ENCODE measurements at places on chromosomes 7 and 10.

GRCh38 chr7:69403169-69403568 is 195.1 kb upstream of the AUTS2 start:
- no peak for DNase-seq

DNA sequence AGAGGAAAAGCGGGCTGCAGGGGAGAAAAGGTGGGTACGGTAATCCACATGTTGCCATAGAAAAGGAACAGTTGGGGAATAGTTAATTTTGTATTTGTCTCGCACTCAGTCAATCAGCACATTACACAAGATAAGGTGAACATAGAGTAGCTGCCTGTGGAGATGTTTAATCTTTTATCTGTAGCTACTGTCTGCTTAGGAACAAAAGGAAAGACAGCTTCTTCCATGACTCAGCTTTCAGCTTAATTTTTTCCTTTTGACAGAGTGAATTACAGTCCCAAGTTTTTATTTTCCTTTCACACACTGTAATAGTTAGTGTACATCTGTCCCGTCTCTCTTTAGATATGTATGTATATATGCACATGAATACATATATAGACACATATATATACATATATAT is 39.3 kb upstream of the PODXL start:
- no peak for DNase-seq

GRCh38 chr7:38327637-38328036 is 54.2 kb upstream of the TARP start:
- DNase-seq: no peak

GRCh38 chr7:123665896-123666295 is 10.2 kb downstream of the LMOD2 start:
- DNase-seq: no peak

- no peak for DNase-seq
Measured at GRCh38 chr10:17256627-17257026, 28.6 kb downstream of the VIM start.

DNA sequence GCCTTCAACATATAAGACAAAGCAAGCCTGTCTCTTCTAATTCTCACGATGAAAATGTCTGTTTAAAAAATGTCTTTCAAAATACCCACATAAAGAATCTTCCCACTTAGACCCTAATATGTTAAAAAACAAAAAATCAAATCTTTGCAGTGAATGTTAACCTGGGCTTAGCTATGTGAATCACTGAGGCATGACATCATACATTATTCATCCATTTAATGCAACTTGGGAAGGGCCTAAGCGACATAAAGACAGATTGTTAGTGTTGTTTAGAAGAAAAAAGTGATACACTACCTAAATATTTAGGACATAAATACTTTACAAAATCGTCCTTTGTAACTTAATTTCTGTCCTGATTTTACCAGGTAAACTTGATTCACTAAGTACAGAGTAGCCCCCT is 648.5 kb upstream of the NRP1 start:
- no peak for DNase-seq

DNA sequence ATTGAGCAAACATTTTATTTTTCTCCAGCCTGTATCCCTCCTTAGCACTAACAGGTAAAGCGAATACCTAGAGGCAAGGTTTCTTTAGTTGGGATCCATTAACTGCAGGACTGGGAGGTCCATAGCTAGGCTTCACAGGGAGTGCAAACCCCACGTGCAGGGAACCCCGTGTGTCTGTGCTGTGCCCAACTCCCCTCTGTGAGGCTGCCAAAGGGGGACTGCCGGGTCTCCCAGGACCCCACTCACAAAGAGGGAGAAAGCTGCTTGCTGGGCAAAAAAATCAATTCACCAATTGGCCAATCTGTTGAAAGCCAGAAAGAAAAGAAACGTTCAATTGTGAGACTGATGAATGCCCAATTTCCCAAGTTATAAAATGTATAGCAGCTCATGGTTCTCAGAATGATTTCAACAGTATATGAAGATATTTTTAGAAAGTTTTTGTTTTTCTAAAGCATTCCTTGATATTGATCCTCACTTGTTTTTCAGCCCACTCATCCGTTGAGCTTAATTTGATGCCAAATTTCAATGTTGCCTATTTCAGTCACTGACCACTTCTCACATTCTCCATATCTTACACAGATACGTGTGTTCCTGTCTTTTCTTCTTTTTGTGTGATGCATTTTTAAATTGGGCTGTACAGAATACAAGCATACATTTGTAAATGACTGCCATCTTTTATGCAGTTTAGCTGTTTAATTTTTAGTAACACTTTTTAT is 202.7 kb upstream of the PRSS58 start:
- no peak for DNase-seq

DNA sequence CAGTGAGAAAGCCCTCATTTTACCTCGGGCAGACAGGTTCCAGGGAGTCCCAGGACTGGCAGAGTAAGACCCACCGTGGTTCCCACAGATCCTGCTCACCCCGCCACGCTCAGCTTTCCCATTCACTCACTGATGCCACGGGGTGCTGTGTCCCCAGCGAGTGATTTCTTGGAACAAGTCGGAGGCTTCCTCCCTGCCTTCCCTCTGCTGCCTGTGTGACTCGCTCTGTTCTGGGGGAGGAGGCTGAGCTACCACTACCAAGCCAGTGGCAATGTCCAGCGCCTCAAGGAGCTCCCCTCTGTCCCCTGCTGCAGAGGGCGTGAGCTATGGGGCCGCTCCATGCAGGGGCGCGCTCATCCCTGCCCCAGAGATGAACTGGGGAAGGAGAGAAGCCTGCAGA is 12.6 kb downstream of the IL15RA start:
- DNase-seq: no peak

GRCh38 chr10:132420981-132421846 is 24.2 kb downstream of the PWWP2B start:
- DNase-seq: no peak

- DNase-seq: no peak
Measured at GRCh38 chr10:52454491-52454890, 140.4 kb downstream of the DKK1 start.

DNA sequence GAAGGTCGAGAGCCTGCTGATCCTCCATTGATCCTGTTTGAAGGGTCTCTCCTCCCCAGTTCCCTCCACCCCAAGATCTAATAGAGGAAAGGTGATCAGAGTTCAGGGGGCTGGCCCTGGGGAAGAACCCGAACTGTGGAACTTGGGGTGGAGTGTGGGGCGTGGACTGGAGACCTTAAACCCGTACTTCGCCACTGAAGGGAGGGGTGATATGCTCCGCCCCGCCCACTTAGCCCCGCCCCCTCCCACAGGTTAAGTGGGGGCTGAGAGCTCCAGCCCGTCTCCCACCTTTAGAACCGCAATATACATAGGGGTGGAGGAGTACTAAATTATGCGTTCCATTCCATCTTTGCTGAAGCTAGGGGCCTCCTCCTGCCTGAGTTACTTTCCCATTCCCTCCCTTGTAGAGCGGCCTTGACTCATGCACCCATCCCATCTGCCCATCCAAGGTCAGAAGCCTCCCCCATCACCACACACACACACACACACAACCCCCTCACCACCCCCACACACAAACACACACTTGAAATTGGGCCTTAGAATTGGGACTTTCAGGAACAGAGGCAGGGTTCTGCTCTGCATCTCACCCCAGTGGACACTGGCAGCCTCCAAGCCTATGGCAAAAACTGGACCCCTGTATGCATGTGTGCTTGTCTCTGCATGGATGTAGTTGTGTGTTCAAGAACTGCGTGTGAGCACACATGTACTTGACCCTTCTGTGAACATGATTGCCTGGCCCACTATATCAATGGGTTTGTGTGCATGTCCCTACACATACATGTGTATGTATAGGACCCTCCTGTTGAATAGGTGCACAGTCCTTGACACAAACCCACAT is 991 bp downstream of the SEMA4G start:
- no peak for DNase-seq

DNA sequence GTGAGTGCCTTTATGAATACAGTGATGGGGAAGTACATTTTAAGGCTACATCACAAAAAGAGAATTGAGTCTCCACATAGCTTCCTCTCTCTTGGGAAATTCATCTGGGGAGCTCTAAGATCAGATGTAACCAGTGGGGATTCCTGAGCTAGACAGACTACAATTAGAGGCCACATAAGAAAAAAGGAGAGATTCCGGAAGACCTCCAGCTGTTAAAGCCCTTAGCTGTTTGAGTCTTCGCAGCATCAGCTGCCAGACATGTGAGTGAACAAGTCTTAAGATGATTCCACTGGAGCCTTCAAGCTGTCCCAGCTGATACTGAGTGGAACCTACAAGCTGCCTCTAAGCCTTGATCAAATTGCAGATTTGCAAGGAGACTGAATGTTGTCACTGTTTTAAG is 448.5 kb downstream of the NXPH1 start:
- no peak for DNase-seq
